GM23248 (cell line): ENCODE measurements at places on chromosomes 2 and 18.

- DNase-seq: no peak
These were observed 306.6 kb downstream of the MYCN start for GRCh38 chr2:16246911-16247310.

DNA sequence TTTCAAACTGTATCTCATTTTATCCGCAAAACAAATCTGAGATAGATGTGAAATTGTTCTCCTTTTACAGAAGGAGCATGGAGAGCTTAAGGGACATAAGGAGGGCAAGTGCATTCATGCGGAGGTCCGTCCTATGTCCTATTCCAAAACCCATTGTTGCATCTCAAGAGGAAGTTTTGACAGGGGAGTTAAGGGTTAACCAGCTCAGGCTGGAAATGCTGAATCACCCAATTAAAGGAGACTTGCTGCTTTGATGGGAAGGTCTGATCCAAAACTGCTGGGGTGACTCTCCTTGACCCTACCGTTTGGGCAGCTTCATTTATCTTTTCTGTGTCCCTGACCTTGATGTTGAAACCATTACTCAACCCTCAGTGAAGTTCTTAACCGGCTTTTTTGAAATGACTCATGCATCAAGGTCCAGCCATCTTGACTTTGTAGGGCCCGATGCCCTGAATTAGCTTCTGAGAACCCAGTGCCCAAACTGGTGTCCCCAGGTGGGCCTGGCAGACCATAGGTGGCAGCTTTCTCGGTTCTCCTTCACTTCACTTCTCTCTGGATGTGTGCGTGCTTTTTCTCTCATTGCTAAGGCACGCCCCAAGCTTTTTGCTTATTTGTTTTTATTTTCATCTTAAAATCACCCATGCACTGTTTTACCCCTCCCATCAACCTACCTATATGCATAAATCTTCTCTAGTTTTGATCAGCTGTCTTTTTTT lies 15.9 kb upstream of the TXNDC2 start:
- DNase-seq: peak; percentile 82

DNA sequence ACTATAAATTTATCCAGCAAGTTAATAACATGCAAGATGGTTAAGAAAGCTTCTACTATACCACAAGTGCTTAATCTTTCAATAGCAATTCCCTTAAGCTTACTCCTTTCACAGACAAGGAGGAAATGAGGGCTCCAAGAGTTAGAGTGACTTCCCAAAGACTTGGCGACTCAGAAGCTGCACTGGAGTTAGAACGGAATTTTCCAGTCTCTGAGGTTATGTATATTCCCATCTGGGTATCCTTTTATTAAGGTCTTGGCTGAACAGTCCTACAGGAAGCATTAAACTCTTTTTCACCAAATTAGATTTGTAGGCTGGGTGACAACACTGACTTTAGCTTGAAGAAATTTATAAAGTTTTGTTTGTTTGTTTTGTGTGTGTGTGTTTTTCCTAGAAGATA lies 256.9 kb upstream of the DPP10 start:
- no peak for DNase-seq

- no peak for DNase-seq
These were observed 337.2 kb upstream of the KCNJ3 start for GRCh38 chr2:154361276-154361675.
